ENCODE measurements at places on chromosomes 7 and 10. TPM values are rescaled to one million over a fixed set of nuclear protein-coding genes. Genes with fewer than 3 reads are reported as not detected.

Gene RAB19
- not detected for polyA plus RNA-seq

Gene GPER1
- 2.9 TPM for polyA plus RNA-seq

Gene KAZALD1
- 1.9 TPM for polyA plus RNA-seq

Gene ASAH2B
- 3.4 TPM for polyA plus RNA-seq

Gene HERPUD2
- 32.7 TPM for polyA plus RNA-seq

Gene TYSND1
- polyA plus RNA-seq: 3.5 TPM

Gene HABP2
- 0.25 TPM for polyA plus RNA-seq

Gene VIPR2
- polyA plus RNA-seq: 4.9 TPM

Measured in ovary (tissue), 10 donors.